Activated CD8-positive, alpha-beta memory T cell treated with anti-CD3 and anti-CD28 coated beads for 1 hour (primary cell): ENCODE measurements at places on chromosomes 7 and 10.

GRCh38 chr10:43361547-43362190 is 9.8 kb upstream of the FXYD4 start:
- no peak for DNase-seq

GRCh38 chr7:17580856-17581255 is 282.4 kb downstream of the AHR start:
- no peak for DNase-seq

DNA sequence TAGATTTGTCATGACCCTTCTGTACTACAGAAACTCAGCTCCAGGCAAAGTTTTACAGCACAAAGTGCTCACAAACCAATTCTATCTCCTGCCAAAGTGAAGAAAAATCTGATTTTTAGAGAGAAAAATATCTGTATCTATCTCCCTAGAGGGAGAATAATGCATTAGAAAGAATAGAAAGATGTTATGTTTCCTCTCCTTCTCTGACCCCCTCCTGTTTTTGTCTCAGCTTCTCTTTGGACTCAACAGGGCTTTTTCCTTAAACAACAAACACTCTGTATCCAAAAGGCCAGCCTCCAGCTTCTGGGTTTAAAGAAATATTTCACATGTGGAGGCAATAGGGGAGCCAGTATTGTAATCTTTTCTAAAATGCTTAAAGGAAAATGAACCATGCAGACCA is 627.4 kb downstream of the REEP3 start:
- DNase-seq, result no peak

DNA sequence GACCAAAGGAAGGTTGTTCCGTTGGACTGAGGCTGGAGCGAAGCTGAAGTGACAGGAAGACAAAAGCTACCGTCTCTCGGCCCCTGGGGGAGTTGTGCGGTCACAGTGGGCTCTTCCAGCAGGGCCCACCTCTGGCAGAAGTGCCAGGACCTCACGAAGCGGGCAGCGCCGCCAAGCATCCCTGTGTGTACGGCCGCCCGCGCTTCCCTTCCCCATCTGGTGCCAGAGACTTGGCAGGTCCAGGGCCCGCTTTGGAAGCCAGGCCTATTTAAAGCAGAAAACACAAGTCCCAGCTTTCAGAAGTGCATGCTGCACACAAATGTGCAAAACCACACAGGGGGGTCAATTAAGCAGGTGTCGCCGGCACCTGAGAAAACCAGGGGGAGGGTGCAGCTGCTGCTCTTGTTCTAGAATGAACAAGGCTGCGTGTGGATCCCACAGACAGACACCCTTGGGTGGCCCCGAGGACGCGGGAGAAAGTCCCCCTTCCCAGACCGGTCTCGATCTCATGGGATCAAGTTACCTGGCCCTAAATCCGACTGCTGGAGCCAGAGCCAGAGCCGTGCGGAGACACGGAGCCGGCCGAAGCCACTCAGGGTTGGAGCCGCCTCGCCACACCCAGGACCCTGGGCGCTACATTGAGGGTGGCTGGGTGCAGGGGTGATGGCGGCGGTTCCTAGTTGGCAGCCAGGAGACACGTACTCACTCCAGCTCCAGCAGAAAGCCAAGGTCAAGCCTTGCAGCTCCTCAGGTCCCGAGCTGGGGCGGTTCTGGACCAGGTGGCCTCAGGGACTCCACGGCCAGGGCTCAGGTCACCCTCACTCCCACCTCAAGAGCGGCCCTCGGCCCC is 51.8 kb upstream of the PPP2R2D start:
- no peak for DNase-seq

GRCh38 chr10:29839826-29840515 is 205.2 kb upstream of the SVIL start:
- no peak for DNase-seq

GRCh38 chr10:72954596-72955554 is at the start of gene PLA2G12B:
PLA2G12B (minus strand) TSS chr10:72954806; CDS start chr10:72954685, 121 bp downstream.
- DNase-seq, result no peak

DNA sequence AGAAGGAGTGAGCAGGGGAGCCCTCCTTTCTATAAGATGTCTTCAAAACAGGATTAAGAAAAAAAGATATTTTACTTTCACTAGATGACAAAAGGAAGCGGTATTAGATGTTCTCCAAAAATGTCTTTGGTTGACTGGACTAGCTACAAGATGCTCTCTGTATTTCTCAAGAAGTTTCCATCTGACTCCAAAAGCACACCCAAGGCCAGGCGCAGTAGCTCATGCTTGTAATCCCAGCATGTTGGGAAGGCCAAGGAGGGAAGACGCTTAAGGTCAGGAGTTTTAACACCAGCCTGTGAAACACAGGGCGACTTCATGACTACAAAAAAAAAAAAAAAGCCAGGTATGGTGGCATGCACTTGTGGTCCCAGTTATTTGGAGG is 84.5 kb downstream of the PIP4K2A start:
- DNase-seq, result no peak

- no peak for DNase-seq
Observed at GRCh38 chr7:91614431-91614830, 266.1 kb downstream of the MTERF1 start.

- DNase-seq, result no peak
Observed at GRCh38 chr10:69125554-69125953, 1.6 kb downstream of the VPS26A start.

DNA sequence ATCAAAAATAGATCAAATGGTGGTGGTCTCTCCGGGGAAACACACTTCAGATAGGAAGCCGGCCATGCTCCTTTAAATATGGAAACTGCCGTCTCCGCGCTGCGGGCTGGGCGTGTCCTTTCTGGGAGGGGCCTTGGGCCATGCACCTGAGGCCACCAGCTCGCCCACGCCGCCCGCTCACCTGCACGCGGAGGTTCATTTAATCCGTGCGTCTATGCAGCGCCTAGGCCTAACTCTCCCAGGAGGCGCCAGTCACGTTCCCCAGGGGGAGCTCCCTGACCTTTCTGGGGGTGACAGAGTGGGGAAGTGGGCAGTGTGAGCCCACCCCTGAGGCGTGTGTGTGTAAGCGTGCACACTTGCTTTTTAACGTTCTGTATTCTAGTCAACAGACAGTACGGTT is 64.0 kb downstream of the C10orf143 start:
- DNase-seq, result no peak

GRCh38 chr10:77104459-77104980 is 533.1 kb downstream of the KCNMA1 start:
- no peak for DNase-seq

DNA sequence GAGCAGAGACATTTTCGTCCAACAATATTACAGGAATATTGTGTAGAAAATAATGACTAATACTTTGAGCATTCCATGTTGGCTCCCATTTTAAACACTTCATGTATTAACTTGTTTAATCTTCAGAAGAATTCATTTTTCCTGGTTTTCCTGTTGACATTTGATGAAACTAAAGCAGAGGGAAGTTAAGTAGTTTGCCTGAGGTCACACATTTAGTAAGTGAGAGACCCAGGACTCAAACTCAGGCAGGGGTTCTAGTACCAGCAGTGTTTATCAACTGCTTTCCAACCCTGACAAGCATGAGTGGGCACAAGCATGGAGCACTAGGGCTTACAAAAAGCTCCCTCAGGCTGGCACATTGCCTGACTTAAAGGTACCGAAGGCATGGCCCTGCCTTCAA is 719.1 kb downstream of the AUTS2 start:
- no peak for DNase-seq

- DNase-seq, result no peak
Observed at GRCh38 chr10:74011770-74012169, 13.9 kb downstream of the VCL start.

DNA sequence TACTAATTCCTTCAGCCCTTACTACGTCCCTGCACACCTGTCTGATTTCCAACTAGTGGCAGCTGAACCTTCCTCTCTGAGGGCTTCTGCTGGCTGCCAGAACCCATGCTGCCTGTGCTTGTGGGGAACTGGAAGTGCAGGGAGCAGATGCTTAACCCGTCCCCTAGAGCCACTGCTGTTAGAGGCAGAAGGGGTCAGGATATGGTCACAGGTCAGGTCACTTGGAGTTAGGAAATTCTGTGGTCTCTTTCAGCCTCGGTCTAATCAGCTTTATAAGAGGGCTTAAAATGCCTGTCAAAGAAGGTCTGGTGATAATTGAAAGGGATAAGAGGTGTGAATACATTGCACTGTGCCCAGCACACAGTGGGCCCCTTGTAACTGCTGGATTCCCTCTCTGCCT is 82.0 kb downstream of the PLPP4 start:
- DNase-seq, result no peak

GRCh38 chr7:43249823-43250145 is 137.3 kb downstream of the HECW1 start:
- no peak for DNase-seq

GRCh38 chr10:34360984-34361383 is 454.1 kb downstream of the PARD3 start:
- no peak for DNase-seq

GRCh38 chr7:3041986-3042675 is 1.5 kb downstream of the CARD11 start:
- no peak for DNase-seq

DNA sequence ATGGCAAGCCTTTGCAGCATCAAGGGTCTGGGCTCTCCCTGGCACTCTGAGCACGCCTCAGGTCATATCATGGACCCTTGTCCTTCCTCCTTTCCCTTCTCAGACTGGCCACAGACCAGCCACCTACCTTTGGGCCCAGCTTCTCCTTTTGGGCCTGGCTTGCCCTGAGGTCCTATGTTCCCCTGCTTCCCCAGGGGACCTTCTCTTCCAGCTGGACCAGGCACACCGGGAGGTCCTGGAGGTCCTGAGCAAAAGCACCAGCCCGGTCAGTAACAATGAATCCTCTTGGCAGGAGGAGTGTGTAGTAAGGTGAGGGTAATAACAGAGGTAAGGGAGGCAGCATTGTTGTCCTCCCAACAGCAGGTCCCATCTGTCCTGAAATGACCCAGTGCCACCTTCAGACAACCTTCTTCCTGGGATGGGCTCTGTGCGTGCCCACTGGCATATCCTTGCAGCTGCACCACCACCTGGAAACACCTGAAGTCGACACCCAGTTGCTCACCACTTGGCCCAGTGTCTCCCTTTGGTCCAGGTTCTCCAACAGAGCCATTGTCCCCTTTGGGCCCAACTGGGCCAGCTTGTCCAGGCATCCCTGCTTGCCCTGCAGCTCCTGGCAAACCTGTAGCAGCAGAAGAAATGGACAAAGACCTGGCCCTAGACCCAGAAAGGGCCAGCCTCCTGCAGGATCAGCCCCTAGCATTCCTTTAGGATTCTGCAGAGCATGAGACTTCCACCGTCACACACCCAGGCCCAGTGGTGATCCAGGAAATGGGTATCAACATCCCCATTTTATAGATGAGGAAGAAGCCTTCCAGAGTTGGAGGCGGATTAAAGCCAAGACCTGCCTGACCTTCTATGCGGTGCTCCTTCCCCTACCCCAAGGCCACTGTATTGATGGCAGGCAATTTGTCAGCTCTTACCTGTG is 6.4 kb downstream of the SFTPD start:
- no peak for DNase-seq

DNA sequence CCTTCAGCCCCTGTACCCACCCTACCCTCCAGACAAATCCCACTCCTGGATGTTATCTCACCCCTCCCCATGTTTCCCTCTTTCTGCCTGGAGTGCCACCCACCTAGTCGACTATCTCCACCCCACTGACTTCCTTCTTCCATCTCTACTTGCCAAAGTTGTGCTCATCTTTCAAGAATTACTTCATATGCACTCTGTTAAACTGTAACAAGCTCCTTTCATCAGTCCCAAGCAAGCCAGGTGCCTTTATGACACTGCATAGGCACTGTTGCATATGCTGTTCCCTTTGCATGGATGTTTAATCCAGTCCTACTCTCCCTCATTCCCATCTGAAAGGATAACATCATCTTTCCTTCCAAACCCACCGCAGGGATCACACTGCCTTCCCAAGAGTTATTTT is 8.9 kb upstream of the CDK1 start:
- DNase-seq, result no peak

DNA sequence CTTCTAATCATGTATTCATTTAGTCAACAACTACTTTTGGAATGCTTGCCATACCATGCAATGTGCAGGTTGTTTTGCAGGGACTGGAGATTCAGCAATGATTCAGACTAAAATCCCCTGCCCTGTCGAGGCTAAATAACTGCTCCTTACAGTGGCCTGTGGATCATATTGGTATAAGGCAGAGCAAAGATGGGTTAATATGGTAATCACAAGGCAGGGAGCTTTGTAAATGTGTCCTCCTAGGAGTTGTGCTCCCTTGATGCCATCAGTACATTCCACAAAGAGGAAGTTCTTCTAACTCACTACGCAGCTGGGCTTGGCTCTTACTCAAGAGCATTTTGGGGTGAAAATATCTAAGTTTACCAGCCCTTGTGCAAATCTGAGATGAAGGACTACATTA is 614 bp upstream of the IFIT2 start:
- no peak for DNase-seq

- DNase-seq, result no peak
Observed at GRCh38 chr7:42483886-42484285, 246.9 kb upstream of the GLI3 start.

GRCh38 chr10:91551856-91552255 is 81.0 kb downstream of the PPP1R3C start:
- no peak for DNase-seq

GRCh38 chr7:100694098-100694745 is at the start of gene GIGYF1:
GIGYF1 (minus strand) TSS chr7:100694250; CDS start chr7:100688238, 6,012 bp downstream.
- peak; percentile 60 for DNase-seq

- DNase-seq, result no peak
Observed at GRCh38 chr7:107364787-107365186, 105.1 kb upstream of the GPR22 start.

- DNase-seq, result no peak
Observed at GRCh38 chr10:127372361-127372760, 176.0 kb upstream of the INSYN2A start.

- no peak for DNase-seq
Observed at GRCh38 chr10:498760-499435, 190.6 kb downstream of the DIP2C start.

DNA sequence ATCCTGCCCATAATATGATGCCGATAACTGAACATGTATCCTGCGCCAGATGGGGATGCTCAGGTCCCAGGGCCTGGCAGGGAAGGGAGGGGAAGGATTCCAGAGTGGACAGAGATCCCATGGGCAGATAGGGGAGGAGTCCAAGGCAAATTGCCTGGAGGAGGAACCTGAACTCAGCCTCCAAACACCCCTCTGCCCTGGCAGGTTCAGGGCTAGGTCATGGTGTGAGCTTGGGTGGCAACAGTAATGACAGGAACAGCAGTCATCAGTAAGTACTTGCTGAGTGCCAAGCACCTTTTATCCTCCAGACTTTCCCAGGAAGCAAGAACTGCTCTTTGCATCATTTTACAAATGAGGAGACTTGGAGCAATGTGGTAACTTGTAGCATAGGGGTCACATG is 3.8 kb upstream of the PALD1 start:
- no peak for DNase-seq

GRCh38 chr7:44489955-44490350 is 505 bp downstream of the NUDCD3 start:
- DNase-seq, result peak; percentile 5

- DNase-seq, result no peak
Observed at GRCh38 chr10:32938554-32939061, 19.4 kb downstream of the ITGB1 start.

GRCh38 chr7:112757337-112757736 is 32.9 kb downstream of the TMEM168 start:
- DNase-seq, result no peak

- DNase-seq, result peak; percentile 5
Observed at GRCh38 chr7:92246360-92247101, 757 bp downstream of the ANKIB1 start.
